ENCODE measurements at places on chromosomes 11 and 22.
A peak's percentile ranks its signal among the peaks of the same experiment; 100 is the strongest.

DNA sequence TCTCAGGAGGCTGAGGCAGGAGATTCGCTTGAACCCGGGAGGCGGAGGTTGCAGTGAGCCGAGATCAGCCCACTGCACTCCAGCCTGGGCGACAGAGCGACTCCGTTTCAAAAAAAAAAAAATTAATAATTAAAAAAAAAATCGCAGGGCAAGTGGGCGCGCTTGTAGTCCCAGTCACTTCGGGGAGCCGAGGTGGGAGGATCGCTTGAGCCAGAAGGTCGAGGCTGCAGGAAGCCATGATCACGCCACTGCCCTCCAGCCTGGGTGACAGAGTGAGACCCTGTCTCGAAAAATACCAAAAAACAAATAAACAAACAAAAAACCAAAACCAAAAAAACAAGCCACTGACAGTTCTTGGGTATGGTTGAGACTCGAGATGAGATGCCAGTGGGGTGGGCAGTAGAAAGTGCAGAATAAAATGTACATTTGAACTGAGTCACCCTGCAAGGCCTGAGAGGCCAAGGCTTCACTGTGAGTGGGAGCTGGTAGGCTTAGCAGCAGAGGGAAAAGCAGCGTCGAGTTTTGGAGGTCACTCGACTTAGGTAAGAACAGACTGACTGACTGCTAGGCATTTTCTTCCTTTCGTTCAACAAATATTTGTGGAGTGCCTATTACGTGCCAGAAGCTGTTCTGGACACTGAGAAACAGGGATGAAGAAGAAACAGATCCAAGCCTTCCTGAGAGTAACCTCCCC, 635 bp upstream of the LDHA start:
- DNase-seq: peak; percentile 22

DNA sequence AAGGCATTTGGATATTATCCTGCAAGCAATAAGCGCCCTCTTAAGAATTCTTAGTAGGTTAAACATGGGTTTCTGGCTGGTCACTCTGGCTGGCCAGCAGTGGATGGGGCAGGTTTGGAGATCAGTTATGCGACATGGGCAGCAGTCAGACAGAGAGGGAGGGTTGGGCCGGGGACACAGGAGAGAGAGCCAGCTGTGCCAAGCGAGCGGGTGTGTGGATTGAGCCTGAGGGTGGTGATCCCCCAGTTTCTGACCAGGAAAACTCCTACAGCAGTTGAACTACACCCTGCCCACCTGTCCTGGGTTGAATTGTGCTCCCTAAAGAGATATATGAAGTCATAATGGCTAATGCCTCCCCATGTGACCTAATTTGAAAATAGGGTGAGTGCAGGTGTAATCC, 671.2 kb downstream of the TBC1D22A start:
- no peak for DNase-seq

GRCh38 chr11:97979741-97980140, 1041.0 kb upstream of the CNTN5 start:
- DNase-seq: no peak

DNA sequence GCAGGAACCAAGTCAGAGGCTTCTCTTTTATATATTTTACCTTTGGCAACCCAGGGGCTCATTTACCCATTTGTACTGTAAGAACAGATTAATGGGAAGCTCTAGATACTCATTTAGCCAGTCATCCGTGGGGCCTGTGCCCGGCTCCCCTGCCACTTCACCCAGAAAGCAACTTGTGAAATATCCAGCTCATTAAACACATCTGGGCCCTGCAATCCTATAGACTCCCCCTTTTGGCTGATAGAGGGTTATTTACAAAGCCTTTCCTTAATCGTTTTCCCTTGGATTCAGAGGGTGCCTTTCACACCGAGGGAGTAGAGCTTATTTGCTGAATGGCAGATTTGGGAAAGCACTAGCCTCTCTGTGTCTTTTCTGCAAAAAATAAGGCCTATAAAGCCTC, 118.7 kb upstream of the SORL1-AS1 start:
- DNase-seq: no peak

DNA sequence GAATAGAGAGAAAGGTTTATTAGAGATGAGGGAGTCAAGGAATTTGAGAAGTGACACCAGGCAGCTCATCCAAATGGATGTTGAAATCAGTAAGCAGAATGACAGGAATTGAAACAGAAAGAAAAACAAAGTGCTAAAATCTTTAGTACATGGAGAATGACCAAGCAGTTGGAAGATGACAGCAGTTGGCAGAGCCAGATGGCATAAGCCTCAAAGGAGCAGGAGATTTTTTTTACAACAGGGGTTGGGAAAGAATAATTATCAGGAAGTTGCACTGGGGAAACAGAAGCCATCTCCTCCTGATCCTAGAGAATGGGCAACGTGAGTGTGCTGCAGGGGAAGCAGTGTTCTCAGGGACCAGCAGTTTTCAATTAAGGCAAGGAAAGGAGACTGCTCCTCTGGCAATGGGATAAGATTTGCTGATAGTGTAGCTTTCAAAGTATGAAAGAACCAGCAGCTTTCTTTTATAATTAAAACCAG, 28.9 kb downstream of the RAB39A start:
- no peak for DNase-seq

GRCh38 chr11:23192256-23192655, 332.0 kb upstream of the CCDC179 start:
- DNase-seq: no peak

GRCh38 chr22:36574728-36575127, 45.8 kb upstream of the EIF3D start:
- no peak for DNase-seq

DNA sequence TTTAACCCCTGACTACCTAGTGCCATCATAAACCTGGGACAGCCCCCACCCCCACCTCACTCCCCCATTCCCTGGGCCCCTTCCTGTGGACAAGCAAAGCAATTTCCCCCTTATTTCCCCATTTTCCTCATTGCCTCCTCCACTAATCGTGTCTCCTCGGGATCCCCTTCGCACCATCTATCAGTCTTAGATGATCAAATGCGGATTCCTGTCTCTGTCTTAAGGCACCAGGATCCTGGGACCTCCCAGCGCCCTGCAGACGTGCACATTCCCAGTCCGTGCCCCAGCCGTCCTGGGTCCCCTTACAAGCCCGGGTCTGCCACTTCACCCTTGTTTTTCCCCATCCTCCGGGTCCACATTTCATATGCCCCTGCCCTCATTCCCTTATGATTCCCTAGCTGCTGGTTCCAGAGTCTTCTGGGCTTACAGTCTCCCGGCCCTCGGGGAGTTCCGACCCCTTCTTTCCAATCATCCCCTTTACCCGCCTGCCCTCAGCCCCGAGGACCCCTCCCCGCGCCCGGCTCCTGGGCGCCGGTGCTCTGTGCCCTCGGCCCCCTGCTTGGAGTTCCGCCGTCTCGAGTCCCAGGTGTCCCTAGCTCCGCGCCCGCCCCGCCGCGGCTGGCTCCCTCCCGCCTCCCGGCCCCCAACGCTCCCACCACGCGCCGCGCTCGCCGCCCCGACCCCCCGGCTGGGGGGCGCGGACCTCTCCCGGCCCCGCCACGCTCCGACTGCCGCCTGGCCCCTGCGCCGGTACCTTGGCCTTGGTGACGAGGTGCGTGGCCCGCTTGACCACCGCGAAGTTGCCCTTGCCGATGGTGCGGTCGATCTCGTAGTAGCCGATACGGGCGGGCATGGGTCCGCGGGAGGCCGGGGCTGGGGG, 599 bp downstream of the SIK3 start:
- peak; percentile 28 for DNase-seq

GRCh38 chr11:134414766-134415765, 3.0 kb upstream of the B3GAT1 start:
- peak; percentile 22 for DNase-seq

DNA sequence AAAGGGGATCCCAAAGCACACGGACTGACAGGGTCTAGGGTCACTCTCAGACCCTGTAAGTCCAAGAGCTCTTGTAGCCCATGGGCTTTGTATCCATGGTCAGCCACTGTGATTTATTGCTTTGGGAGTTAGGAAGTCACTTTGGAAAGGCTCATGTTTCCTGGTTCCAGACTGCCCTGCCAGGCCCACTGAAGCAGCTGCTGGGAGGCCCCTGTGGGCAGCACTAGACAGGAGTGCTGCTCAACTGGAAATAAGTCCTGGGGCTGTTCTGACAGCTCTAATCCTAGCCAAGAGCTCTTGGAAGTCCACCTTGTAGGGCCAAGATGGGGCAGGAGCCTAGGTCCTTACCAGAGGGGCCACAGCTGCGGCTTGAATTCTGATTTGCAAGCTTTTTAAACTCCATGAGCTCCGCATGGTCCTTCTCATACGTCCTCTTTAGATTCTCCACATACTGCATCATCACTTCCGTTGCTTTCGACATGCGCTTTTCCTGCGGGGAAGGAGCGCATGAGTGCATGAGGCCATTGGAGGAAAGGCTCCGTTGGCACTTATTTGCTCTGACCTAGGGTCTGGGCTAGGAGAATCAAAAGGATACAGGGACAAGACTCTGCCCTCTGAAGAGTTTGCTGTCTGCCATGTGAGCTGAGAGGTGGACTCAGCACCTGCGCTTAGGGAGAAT, 32.2 kb upstream of the LYVE1 start:
- no peak for DNase-seq

DNA sequence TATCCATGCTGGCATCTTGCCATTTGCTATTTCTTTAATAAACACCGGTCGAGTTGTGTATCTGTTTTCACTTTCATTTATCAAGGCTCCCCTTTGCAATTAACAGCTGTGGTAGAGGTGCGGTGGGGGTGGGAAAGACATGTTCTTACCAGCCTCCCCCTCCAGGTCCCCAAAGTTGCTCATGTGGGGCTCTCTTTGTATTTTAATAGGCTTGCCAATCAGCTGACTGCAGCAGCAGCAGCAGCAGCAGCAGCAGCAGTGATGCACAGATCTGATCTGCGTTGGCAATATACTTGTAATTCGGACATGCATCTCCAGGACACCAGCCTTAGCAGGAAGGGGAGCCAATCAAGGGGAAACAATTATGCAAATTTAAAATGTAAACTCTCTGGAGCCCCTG, 40.3 kb upstream of the E2F8 start:
- no peak for DNase-seq

DNA sequence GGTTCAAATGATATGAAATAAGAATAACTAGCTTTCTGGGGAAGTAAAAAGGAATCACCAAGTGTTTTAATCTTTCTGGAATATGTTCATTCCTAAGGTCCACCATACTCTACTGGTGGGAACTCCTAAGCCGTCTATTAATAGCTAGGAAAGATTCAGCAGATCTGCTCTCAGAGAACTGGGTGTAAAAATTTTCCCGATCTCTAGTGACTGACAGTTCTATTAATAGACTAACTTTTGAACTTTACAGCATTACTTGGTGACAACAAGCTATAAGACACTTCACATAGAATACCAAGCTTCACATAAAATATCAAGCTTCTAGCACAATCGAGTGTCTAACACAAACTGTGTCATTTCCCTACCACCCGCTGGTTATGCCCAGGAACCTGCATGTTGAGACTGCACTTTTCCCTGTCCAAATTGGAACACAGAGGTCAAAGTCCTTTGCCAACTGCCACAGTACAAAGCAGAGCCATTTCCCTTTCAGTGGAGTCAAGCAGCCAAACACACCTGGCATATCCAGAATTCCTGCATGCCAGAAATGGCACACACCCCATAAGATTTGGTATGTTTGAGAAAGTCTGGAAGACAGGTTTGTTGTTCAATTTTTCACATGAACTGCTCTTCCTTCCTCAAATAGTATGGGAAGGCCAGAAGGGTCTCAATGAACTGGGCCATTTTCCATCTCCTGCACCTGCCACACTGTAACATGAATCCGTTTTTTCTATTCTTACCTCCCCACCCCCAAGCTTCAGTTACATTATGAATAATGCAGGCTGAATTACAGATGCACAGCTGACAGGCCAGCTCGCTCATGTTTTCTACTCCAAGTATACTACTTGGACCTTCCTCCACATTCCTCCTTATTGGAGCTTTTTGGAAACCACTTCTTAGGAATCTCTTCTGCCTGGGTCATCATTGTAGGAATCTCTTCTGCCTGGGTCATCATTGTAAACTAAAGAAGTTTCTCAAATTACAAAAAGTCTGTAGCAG, 3.7 kb downstream of the OSBP start:
- no peak for DNase-seq

- peak; percentile 28 for DNase-seq
Measured at GRCh38 chr11:35404388-35404775, 15.0 kb downstream of the SLC1A2 start.

DNA sequence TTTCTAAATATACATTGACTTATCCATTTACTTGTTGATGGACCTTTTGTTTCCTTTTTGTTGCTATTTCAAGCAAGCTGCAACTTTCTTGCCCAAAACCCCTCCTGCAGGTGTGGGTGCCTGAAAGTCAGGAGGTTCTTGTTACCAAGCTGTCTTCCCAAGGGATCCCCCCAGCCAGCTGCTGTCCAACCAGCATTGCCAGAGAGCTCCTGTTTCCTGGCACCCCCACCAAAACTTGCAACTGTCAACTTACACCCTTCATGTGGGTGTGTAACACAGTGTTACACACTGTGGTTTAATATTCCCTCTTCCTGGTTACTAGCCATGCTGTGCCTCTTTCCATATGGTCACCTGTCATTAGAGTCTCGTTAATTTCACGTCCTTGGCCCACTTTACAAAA, 1.6 kb upstream of the KRTAP5-1 start:
- DNase-seq: no peak

- DNase-seq: no peak
Measured at GRCh38 chr11:46044601-46045000, 76.7 kb downstream of the PHF21A start.

GRCh38 chr11:116930177-116930576, 92.8 kb upstream of the APOA1 start:
- peak; percentile 13 for DNase-seq

GRCh38 chr11:8194956-8195355, 26.1 kb upstream of the RIC3 start:
- no peak for DNase-seq

DNA sequence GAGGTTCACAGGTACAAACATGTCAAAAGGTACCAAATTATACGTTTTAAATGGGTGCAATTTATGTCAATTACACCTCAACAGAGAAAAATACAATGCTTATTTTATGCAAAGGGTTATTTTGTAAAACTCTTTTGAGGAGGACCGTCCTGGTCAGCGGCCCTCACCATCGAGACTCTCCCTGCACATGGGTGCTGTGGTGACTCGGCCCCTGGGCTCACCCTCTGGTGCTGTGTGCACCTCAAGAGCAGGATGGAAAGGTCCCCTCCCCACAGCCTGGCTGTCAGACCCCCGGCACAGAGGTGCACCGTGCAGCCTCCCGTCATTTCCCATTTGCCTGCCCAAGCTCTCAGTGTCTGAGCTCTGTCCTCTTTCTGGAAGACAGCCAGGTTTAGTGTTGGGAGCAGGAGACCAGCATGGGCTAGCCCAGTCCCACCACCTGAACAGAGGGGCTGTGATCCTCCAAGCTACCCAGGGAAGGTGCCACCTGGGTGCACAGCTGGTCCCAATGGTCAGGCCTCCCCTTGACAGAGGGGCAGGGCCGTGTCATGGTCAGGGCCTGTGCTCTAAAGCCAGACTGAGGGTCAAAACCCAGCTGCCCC, 41.8 kb upstream of the PRODH start:
- DNase-seq: no peak

DNA sequence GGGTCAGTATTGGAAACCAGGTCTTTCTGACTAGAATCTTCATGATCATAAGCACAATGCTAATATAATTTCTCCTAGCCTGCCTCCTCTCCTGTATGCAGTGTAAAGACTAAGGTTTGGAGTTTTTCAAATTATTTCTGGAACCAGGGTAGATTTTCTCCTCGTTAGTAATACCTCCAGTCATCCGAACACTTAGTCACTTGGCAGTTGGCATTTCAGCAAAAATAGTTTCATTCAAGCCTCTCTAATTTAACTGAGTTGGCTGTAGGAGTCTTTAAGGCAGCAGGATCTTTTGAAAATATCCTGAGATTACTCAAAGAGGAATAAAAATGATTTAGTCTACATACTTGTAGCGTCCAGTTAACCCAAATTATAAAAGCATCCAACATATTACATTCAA, 6.3 kb downstream of the TYR start:
- no peak for DNase-seq

- no peak for DNase-seq
Measured at GRCh38 chr11:92595052-92595451, 370.4 kb downstream of the FAT3 start.
